ENCODE measurements at places on chromosomes 4 and X.
A peak's percentile ranks its signal among the peaks of the same experiment; 100 is the strongest.

DNA sequence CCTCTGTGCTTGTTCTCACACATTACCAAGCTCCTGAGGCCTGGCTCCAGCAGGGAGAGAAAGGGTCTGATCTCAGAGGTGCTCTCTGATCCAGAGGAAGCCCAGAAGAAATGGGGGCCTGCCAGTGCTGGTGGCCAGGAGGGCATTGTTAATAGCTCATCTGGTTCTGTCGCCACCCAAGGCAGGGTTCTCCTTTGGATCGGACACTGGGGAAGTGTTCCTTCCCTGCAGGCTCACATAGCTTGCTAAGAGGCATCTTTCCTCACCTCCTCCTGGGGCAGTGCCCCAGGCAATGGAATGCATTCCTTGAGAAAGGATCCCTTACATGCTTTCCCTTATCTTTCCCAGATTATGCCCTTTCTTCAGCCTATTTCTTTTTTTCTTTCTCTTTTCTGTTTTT is 53.8 kb downstream of the RBM47 start:
- DNase-seq, result no peak

DNA sequence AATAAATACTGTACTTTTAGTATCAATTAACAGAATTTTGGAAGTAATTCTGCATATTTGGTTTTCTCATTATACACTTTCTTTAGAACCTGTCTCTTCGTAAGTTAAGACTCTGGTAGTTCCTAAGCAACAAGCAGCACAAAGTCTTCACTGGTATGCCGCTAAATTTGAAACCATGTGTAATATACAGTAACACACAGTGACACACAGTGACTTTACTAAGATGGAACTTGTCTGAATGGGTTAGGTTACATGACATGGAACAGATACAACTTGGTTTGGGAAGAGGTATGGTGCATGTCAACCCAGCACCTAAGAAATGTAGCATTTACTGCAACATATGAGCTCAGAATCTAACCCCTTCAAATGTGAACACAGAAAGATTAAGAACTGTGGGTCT is 83.5 kb upstream of the PRSS48 start:
- DNase-seq, result no peak

- DNase-seq, result no peak
Measured at GRCh38 chr4:76322236-76322635, 15.7 kb downstream of the STBD1 start.

DNA sequence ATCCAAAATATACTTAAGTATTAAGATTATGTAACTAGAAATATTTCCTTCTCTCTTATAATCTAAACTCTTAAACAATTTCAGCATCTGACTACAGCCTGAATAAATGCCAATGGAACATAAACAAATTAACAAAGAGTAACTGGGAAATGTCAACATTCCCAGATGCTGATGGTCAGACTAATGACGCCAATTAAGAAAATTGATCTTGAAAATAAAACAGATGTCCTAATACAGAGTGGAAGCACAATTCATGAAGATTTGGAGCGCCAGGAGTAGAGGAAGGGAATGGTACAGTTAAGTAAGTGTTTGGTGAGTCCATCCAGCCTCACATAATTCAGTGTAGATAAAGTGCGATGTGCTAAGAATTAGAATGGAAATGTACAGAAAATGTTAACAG is 203.7 kb upstream of the NWD2 start:
- no peak for DNase-seq

GRCh38 chr4:136032391-136032790 is 1499.9 kb downstream of the PCDH18 start:
- DNase-seq, result no peak

GRCh38 chrX:79369871-79370270 is 2.7 kb upstream of the ITM2A start:
- no peak for DNase-seq

GRCh38 chr4:42458657-42459056 is 61.4 kb downstream of the SHISA3 start:
- DNase-seq, result no peak

- DNase-seq, result peak; percentile 90
Measured at GRCh38 chr4:78768452-78769180, 7.5 kb upstream of the BMP2K start.

DNA sequence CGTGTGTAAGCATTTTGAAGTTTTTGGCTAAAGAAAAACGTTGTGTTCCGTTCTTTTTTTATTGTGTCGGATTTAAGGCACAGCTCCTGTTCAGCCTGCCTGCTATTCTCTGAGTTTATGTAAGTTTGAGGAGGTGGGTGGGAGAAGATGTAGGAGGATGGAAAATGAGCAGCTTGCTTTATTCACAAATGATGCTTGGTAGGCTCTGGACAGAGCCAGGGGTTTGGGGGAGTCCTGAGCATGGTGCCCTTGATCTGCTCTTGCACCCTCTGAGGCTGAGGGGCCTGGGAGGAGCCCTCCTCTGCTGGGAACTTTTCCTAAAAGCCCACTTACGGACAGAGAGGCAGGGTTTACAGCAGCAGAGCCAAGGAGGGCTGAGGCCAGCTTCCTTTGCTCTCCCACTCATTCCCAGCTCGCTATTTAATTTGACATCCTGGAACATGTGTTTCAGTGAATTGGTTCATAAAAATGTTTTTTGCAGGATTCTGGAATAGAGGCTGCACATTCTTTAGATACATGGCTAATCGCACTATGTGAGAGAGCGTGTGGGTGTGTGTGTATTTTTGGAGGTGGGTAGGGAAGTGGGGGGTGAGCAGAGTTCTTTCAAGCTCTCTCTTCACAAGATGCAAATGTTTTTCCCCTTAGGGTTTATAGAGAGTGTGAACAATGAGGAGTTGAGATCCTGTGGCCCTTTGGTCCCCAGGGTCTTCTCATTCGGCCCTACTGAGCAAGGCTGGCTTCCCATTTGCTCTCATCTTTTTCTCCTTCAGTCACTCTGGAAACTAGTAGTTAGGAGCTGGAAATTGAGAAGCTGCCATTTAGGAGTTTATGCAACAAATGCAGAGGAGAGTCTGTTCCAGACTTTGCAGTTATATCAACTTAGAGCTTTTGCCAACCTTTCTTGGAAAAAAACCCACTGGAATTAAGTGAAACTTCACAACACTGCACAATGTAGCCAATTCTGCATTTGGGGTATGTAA is 32.1 kb downstream of the TMEM131L start:
- peak; percentile 75 for DNase-seq

DNA sequence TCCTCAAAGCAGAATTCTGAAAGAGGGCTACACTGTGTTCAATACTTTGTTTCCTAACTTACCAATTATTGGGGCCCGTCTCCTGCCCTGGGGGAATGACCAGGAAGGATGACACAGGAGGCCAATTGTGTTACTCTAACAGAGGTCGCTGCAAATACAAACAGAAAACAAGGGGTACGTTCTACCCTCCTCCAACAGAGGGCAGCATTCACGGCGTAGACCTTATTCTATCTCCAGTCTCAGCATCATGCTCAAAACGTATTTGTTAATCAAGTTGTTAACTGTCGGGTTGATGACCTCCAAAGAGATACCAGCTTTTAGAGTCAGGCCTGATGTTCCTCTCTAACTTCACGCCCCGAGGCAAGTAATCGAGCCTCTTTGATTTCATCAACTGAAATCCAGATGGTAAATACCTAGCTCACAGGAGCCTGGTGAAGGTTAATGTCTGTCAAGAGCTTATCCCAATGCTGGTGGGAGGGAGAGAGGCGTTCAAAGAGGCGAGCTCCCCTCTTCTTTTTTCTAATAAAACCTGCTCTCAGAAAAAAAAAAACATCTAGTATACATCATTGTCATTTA is 181.0 kb upstream of the KCNIP4 start:
- DNase-seq, result peak; percentile 18
